ENCODE measurements at places on chromosomes 6 and 20.

DNA sequence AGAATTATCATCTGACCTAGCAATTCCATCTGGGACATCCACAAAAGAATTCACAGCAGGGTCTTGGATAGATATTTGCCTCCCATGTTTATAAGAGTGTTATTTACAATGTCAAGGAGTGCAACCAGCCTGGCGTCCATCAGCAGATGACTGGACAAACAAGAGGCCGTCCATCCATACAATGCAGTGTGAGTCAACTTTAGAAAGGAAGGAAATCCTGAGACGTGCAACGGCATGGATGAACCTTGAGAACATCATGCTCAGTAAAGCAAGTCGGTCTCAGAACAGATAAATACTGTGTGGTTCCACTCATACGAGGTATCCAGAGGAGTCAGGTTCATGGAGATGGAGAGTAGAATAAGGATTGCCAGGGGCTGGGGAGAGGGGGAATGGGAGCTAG lies 46.4 kb downstream of the FOXF2 start:
- no peak for DNase-seq

- DNase-seq = no peak
Measured at GRCh38 chr20:4150070-4150441, 134.7 kb upstream of the RNF24 start.

DNA sequence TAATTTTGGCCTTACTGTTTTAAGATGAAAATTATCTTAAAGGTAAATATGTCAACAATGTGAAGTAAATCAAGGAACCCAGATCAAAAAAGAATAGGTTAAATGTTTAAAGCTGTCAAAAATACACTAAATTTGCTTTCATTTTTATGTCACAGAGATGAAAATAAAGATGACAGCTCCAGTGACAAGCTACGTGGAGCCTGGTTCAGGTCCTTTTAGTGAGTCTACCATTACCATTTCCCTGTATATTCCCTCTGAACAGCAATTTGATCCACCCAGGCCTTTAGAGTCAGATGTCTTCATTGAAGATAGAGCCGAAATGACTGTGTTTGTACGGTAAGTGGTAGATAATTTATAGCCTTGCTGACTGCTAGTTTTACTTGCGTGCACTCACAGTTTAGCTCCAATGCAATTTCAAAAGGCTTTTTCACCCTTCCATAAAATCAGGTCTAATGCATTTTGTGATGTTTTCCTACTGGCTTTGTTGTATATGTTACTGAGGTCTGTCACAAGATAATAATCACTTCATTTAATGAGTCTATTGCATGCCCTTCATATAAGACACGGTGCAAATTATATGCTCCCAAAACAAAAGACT lies 1.9 kb downstream of the HEBP2 start:
- no peak for DNase-seq

GRCh38 chr20:60069656-60070055 lies 111.4 kb downstream of the CDH26 start:
- no peak for DNase-seq

GRCh38 chr20:36113566-36114250 lies 40.8 kb upstream of the EPB41L1 start:
- no peak for DNase-seq

DNA sequence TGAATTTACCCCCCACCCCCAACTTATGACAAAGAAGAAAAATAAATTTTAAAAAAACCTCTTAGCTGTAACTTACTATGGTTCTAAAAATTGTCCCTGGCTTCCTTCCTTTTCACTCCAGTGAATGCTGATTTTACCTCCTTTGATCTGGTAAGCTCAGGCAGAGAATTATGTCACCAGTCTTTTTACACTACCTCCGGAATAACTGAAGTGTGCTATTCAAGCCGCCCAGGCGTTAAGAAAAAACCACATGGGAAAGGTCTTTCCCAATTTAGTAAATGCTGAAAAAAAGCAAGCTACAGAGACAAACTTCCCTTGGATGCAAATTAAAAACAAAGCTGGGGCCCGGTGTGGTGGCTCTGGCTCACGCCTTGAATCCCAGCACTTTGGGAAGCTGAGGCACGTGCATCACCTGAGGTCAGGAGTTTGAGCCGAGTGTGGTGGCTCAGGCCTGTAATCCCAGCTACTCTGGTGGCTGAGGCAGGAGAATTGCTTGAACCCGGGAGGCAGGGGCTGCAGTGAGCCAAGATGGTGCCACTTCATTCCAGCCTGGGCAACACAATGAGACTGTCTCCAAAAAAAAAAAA lies 12.4 kb downstream of the SNX5 start:
- no peak for DNase-seq

DNA sequence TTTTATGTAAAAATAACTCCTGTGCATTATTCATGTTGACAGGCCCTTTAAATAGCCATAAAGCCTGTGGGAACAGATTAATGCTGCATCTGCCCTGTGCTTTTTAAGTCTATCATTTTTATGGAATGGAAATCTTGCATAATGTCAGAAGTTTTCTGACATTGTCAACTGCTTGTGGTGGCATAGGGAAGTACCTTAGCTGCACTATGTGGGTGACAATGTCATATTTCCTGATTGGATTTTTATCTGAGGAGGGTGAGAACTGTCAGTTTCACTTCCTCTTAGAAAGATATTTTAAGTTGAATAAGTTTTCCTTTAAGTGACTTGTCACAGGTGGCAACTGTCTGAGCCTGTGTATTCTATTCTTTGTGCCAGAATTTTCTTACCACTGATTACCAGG lies 267.9 kb downstream of the PLCB1 start:
- no peak for DNase-seq

DNA sequence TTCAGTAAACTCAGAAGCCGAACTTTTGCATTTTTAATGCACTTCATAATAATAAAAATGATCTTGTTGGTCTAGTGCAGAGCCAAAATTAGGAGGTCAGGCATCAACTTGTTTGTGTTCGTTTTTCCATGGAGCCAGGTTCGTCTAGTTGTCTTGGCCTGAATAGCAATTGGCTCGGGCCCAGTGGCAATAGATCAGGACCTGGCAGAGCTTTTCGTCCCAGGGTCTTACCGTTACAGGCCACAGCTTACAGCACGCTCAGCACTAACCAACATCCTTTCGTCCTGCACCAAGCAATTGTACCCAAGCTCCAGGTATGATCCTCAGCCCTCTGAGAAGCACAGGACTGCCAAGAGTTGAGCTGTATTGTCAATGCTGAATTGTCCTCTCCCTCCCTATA lies 240.5 kb upstream of the PLN start:
- DNase-seq = no peak

DNA sequence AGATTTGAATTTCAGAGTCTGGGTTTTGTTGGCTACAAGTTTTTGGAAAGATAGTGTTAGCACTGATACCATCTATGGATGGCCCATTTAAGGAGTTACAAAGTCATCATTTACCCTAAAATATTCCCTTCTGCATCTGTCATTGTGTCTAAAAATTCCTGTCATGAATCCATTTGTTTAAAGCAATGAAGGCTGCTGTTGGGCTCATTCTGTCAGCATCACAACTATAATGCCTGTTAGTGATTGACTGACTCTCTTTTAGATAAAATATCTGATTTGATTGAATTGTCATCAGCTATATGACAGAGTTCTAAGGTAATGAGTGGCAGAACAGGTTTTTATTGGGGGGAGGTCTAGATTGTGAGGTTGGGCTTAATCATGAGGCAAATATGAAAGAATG lies 167.6 kb upstream of the IMPG1 start:
- DNase-seq = no peak

DNA sequence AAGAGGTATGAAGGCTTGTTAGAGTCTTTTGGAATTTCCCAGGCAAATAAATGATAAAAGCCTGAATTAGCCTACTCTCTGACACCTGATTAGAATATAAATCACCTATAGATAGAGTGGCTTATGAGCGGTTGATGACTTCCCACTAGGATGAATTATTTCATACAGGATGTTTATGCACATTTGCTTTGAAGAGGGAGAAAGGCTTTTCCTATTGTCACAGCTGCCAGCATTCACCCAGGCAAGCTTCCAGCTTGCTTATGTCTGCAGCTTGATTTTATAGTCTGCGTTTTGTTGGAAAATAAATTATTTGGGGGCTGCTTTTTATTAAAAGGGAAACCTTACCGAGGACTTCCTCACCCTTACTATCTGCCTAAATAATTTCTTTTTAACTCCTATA lies 51.3 kb upstream of the EIF2S2 start:
- DNase-seq = no peak

DNA sequence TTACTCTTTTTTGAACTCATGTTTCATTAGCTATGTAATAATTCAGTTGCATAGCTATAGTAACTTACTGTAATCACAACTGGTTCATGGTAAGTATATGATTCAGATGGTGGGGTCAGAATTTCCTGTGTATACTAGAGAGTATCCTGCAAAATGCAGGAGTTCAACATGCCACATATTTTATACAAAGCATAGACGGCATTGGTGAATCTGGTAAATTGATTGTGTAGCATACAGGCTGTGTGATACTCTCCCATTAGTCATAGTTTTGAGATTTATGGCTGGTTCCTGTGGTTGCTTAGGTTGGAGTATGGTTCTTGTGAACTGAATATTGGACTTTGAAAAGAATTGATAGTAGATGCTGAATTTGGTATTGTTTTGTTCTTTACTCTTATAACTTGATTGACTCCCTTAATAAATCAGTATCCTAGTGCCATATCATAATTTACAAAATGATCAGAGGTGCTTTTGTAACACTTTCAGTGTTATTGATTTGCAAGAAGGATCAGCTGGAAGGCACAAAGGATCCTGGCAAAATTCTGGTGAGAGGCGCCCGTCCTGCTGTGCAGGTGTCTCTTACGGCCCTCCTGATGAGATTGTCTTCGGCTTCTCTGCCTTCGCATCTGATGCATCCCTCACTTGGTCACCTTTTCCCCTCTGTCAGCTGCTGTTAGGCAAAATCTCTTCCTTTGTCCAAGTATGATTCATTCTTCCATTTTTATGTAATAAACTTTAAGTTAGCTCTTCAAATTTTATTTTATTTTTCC lies 22.6 kb downstream of the SNX9 start:
- no peak for DNase-seq

GRCh38 chr20:51446656-51447055 lies 95.9 kb downstream of the NFATC2 start:
- no peak for DNase-seq

- no peak for DNase-seq
Measured at GRCh38 chr6:14417377-14417776, 299.8 kb downstream of the CD83 start.

- no peak for DNase-seq
Measured at GRCh38 chr6:138963119-138963518, 24.9 kb downstream of the REPS1 start.

- peak; percentile 57 for DNase-seq
Measured at GRCh38 chr6:12875051-12875450, 158.5 kb downstream of the PHACTR1 start.

GRCh38 chr6:159152041-159152440 lies 17.2 kb upstream of the FNDC1 start:
- no peak for DNase-seq

DNA sequence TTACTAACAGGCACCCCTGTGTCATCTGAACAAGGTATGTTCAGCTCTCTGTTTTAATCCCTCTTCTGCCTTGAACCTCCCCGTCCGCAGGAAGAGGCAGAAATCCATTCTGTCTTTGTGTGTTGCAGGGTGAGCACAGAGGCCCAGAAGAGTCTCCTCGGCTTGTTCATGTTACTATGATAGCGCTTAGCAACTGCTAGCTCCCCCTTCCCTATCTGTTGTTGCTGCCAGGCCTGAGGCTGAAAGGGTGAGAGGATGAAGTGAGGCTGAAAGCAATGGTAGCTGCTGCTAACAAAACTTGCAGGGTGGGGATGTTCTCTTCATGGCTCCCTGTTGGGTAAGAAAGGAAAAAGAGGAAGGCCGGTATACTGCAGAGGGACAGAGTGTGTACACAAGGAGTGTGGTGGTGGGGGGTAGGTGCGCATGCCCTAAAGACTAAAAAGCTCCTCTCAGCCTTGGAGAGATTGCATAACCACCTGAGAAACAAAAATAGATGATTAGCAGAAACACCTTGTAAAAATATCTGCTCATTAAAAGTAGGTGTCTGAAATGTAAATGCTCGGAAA lies 55.2 kb upstream of the CITED2 start:
- no peak for DNase-seq

- DNase-seq = no peak
Measured at GRCh38 chr6:79455446-79455845, 81.8 kb downstream of the LCA5 start.

- peak; percentile 44 for DNase-seq
Measured at GRCh38 chr6:56690519-56691285, 48.0 kb upstream of the DST start.

- no peak for DNase-seq
Measured at GRCh38 chr6:37612475-37612874, 85.2 kb downstream of the MDGA1 start.

DNA sequence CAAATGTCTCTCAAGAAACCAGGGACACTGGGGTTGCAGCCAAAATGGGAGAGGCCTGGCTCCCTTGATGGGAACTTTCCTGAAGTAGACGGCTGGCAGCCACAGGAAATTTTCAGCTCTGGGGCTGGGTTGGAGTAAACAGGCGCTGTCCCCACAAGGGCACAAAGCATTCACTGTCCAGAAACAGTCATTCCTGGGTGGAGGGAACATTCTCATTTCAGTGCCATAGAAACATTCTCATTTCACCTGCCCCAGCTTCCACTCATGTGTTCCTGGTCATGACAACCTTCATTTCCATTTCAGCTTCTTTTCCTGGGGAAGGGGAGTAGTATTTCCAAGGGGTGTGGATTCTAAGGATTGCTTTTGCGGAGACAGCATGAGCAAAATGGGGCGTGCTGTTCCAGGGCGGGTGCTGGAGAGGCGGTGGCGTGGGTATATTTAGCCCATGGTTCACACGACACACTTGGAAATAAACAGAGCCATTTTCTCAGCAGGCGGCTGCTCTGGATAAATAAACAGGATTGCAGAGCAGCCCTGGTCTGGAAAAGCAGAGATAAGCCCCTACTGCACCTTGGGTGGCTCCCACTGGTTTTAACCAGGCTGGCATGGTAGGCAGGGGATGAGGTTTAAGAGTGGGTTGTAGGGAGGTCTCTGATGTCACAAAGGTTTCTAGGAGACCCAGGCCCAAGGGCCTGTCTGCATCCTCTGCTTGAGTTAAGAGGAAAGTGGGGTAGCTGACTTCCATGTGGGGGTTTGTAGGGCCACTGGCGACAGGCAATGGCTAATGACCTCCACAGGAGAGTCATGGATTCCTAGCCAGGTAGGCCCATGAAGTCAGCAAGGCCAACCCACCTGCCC lies 32.9 kb downstream of the COX4I2 start:
- no peak for DNase-seq

DNA sequence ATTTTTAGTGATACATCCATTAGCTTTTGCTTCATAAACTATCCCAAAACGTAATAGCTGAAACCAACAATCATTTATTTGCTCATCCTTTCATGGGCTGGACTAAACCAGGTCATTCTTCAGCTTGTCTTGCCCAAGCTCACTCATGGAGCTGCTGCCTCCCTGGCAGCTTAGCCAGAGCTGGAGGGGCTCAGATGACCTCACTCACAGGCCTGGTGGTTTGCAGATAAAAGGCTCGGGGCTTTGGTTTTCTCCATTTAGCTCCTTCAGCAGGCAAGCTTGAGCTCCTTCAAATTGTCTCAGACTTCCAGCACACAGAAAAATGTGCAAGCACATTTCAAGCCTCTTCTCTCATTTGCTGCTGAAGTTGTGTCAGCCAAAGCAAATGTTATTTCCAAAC lies 139.1 kb downstream of the BTBD3 start:
- DNase-seq = no peak

Data from fibroblast of skin of left biceps (primary cell).